Testis (tissue), 5 donors: ENCODE measurements at places on chromosomes 11 and 22.

- no peak for DNase-seq
Measured at GRCh38 chr11:95680169-95680929, 109.2 kb downstream of the FAM76B start.

DNA sequence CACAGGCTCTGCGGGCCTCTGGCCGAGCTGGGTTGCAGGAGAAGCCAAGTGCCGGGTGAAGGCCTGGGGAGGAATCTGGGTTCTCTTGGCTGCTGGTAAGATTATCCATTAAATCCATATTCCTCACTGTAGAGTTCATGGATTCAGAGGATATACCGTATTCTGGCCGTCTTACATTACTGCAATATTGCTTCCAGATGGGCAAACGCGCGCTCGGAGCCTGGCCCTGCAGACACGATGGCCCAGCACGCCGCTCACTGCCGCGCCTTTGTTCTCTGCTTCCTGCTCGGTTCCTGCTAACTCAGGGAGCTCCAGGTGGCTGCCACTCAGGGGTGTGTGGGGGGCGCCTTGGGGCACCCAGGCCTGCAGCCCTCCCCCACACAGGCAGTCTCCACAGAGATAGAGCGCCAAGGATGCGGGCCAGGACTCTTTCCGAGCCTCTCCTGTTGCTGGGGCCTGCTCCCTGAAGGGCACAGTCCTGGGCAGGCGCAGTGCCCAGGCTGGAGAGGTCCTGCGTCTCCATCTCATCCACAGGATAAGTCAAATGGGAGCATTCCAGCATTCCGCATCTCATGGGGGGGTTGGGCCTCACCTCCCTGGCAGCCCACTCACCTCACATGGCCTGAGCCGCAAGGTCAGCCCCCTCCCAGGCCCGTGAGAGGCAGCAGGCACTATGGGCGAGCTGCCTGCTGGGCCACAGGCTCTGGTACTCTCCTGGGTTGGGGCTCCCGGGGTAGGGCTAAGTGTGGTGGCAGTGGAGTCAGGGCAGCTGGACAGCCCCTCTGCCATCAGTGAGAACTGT lies 14.1 kb upstream of the KCNQ1OT1 start:
- no peak for DNase-seq

DNA sequence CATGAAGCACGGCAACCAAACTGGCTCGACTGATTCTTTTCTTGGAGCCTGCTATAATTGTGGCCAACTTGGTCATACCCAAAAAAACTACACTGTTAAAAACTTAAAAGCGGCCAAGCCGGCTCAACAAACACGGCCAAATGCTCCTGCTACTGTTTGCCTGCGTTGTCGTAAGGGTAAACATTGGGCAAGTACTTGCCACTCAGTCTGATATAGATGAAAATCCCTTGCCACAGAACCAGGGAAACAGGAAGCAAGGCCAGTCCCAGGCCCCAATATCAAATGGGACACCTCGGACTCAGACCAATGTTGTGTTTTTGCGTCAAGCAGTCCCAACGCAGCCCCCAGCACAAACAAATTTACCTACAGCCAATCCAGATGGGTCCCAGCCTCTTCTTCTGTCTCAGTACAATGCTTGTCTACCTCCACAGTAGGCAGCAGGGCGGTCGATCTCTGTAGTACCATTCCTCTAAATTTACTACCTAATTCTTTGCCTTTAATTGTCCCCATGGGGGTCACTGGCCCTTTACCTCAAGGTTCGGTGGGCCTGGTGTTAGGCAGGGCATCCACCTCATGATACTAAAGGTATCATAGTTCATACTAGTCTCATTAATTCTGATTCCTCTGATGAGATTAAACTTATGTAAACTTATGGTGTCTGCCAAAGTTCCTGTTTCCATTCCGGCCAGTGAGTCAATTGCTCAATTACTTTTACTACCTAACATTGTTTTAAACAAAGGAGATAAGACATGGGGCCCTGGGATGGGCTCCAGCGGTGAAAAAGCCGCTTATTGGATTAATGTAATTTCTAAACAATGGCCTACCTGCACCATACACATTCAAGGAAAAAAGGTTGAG lies 3.7 kb upstream of the COMT start:
- DNase-seq, result no peak

DNA sequence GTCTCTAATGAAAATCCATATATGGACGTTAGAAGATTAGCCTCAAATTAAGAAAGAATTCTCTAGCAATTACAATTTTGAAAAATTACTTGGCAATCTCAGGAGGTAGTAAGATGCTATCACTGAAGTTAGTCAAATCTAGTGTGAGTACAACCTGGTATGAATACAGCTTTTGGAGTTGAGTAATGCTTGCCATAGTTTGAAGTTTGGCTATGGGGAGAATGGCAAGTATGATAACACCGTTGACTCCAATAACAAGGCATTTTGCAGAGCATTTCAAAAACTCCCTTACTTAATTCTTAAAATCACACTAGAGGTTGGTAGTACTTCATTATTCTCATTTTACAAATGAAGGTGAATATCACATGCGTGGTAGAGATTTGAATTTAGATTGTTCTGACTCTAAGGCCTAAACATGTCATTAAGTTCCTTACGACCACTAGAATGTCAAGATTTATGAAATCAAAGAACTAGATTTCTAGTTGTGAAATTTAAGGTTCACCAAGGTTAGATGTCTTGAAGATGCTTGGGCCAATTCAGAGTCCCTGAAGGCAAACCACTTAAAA lies 355.4 kb downstream of the ETS1 start:
- DNase-seq, result no peak

GRCh38 chr11:82775736-82776346 lies 42.2 kb upstream of the FAM181B start:
- no peak for DNase-seq

DNA sequence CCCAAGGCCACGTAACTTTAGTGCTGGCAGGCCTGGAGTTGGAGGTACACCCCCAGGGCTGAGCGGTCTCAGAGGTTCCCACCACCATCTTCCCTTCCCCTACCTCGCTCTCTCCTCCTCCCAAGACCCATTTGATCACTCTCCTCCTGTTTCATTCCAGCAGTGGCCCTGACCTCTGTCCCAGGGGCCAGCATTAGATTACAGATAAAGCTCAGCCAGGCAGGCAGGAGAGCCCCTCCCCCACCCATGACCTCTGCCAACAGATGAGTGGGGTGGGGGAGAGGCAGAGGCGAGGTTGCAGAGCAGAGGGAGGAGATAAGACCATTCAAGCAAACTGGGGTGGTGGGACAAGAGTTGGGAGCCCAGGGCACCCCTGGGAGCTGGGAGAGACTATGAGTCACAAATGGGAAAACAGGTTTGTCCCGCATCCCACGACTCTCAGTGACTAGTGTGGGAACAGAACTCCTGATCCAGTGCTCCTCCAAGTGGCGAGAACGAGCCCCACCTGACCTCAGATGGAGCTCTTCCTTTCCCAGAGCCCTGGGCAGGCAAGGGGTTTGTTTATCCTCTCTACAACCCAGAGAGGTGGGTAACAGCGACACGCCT lies 367.9 kb downstream of the MN1 start:
- DNase-seq, result no peak

DNA sequence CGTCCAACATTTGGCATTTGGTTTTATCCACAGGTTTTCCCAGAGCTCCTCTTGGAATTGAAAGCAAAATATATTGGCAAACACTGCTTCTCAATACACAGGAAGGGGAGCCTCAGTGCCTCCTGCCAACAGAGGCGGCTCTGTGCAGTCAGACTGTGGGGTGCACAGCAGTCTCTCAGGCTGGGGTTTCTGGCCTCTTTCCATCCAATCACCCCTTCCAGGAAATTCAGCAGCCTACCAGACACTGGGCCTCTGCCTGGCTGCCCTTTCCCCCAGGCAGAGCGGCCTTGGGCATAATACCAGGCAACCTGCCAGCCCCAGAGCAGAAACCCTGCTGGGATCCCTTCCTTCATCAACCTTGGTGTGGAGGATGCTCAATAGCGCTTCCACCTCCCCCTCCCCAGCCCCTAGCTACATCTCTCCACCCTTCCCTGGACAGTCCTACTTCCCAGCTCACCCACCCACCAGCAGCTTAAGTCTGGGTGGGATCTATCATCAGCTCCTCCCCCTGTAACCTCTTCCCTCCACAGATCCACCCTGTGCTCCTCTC lies 17.8 kb upstream of the RAPSN start:
- DNase-seq, result peak; percentile 54

DNA sequence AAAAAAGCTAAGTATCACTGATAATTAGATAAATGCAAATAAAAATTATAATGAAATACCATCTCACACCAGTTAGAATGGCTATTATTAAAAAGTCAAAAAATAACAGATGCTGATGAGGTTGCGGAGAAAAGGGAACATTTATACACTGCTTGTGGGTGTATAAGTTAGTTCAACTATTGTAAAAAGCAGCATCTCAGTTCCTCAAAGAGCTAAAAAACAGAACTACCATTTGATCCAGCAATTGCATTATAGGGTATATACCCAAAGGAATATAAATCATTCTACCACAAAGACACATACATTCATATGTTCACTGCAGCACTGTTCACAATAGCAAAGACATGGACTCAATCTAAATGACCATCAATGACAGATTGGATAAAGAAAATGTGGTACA lies 120.3 kb upstream of the ZBED5 start:
- DNase-seq, result no peak

DNA sequence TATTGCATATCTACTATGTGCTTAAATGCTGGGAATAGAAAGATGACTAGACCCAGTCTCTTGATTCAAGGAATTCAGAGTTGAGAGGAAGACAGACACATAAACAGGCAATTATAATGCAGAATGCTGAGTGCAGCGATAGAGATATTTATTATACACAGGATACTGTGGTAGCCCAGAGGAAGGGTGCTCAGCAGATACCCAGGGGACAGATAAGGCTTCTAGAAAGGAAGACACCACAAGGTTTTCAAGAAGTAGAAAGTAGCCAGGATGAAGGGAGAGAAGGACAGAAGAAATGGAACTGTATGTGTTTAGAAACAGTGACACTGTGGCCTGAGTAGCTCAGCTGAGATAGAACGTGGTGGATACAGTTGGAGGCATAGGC lies 79.4 kb upstream of the NNMT start:
- no peak for DNase-seq

- DNase-seq, result no peak
Measured at GRCh38 chr22:43812890-43813289, 785 bp upstream of the EFCAB6 start.

DNA sequence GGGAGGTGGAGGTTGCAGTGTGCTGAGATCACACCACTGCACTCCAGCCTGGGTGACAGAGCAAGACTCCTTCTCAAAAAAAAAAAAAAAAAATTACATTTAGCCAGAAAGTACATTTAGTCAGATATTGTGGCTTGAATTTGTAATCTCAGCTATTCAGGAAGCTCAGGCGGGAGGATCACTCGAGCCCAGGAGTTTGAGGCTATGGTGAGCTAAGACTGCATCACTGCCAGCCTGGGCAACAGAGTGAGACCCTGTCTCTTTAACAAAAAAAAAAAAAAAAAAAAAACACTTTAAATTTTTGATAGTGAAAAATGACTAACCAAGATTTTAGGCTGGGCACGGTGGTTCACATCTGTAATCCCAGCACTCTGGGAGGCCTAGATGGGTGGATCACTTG lies 27.3 kb downstream of the MRTFA start:
- DNase-seq, result no peak

GRCh38 chr11:8601376-8602133 lies 7.5 kb upstream of the STK33 start:
- no peak for DNase-seq

DNA sequence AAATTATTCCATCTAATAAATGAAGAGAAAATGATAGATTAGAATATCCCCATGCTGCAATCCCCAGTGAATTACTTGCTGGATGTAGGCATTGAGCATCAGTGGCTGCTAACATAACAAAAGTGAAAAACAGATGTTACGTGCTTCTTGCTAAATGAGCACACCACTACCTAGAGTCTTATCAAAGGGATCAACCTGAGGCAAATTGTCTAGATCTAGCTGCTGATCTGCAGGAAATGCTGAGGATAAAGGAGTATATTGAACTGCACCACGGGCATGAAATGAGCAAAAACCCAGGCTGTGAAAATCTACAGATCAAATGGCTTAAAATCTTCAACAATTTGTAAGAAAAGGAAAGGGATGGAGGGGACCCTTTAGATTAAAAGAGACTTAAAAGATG lies 45.3 kb upstream of the SCUBE2 start:
- DNase-seq, result no peak

DNA sequence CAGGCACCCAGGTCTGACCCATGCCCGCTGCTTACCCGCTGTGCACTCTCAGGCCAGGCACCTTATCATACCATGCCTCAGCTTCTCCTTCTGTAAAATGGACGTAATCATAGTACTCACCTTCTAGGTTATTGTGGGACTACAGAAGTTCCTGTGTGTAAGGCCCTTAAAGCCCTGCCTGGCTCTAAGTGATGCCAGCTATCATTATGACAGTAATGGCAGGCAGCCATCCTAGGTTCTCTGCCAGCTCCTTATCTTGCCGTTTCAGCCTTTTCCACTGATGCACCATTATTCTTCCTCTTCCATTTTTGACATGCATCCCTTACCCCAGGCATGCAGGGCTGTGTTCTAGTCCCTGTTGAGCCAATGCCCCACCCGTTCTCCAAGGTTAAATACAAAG lies 57.9 kb downstream of the DBX1 start:
- peak; percentile 40 for DNase-seq

DNA sequence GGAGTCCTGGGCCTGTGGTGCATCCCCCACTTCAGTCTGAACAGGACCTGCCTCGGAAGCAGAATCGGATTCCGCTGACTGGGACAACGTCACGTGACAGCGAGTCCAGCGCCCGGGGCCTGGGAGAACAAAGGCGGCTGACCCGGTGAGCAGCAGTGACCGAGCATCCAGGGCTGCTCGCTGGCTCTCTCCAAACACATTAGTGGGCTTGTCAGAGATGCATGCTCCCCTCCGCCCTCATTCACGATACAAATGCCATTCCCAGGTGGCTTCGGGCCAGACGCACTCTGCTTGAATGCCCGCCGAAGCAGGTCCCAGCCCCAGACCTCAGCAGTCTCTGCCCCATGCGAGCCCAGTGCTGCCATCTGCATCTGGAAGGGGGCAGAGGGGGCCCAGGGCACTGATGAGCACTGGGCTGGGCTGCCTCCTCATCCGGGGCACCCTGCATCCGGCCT lies 91.0 kb downstream of the WNT7B start:
- no peak for DNase-seq

GRCh38 chr11:128841461-128842072 lies 25.5 kb downstream of the KCNJ1 start:
- DNase-seq, result no peak

DNA sequence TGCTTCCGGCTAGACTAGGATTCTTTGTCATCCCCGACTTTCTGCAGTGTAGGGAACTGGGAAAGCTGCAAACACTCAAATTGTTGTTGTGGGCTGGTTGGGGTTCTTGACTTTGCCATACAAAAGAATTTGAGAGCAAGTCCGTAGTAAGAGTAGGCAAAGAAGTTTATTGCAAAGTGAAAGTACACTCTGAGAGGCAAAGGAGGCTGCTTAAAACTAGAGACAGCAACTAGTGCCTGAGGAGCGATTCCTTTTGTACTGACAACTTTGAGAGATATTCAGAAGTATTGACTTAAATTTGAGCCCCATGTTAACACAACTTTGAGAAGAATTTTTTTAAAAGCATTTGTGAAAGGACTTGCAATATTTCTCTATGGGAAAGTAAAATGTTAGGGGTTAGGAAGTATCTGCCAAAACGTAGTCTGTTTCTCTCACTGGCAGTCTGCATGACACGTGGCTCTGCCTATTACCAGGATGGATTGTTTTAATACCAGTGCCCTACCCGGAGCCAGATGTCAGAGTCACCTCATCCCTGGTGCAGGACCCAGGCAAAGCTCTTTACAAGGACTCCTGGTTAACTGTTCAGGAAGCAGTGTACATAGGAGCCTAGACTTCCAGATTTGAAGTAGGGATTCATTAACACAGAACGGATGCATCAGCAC lies 85.0 kb upstream of the CLPB start:
- DNase-seq, result no peak
